ENCODE measurements at places on chromosomes 6 and 20.
A peak's percentile ranks its signal among the peaks of the same experiment; 100 is the strongest.

DNA sequence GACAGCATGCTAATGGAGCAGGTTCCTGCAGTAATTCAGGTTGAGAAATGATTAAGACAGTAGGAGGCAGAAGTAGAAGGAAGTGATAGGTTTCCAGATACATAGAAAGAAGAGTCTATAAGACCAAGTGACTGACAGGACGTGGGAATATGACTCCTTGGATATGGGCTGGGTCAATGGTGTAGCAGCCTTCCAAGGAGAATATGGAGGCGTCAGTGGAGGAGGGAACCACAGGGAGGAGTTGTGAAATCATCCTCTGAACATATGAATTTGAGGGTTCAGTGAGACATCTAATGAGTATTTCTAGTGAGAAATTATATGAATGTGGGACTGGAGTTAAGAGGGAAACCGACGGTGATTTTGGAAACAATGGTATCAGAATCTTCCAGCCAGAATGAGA lies 43.3 kb downstream of the NUDT3 start:
- H3K27ac ChIP-seq: no peak overlapping the region
- peaks cover 29% of the 10 kb centered on the region for H3K4me1 ChIP-seq

GRCh38 chr6:15904651-15905376 lies 224.1 kb upstream of the MYLIP start:
- no peak for DNase-seq
- peaks cover 38% of the 10 kb centered on the region for H3K4me1 ChIP-seq
- no peaks in the 10 kb centered on the region for H3K27me3 ChIP-seq
- H3K4me3 ChIP-seq: no peak overlapping the region
- H3K27ac ChIP-seq: no peak overlapping the region

DNA sequence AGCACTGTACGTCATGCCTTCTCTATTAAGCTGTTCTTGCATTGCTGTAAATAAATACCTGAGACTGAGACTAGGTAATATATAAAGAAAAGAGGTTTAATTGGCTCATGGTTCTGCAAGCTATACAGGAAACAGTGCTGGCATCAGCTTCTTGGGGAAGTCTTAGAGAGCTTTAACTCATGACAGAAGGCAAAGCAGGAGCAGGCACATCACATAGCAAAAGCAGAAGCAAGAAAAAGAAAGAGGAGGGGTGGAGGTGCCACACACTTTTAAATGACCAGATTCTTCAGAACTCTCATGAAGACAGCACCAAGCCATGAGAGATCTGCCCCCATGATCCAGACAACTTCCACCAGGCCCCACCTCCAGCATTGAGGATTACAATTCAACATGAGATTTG lies 30.1 kb downstream of the CYB5R4 start:
- DNase-seq: no peak
- no peaks in the 10 kb centered on the region for H3K27me3 ChIP-seq
- no peak overlapping the region for H3K27ac ChIP-seq
- H3K4me3 ChIP-seq: no peak overlapping the region
- H3K4me1 ChIP-seq: peaks cover under 1% of the 10 kb centered on the region

- no peaks in the 10 kb centered on the region for H3K4me1 ChIP-seq
- no peak overlapping the region for H3K27ac ChIP-seq
- H3K27me3 ChIP-seq: no peaks in the 10 kb centered on the region
- no peak for DNase-seq
- H3K4me3 ChIP-seq: no peak overlapping the region
Observed at GRCh38 chr20:37871751-37872150, 31.2 kb upstream of the VSTM2L start.

- no peaks in the 10 kb centered on the region for H3K36me3 ChIP-seq
- peaks cover 10% of the 10 kb centered on the region for H3K27me3 ChIP-seq
- DNase-seq: no peak
- no peaks in the 10 kb centered on the region for H3K4me1 ChIP-seq
Observed at GRCh38 chr6:39602601-39603519, 122.3 kb downstream of the KIF6 start.

GRCh38 chr20:32007787-32008616 lies 2.2 kb upstream of the CCM2L start:
- peaks cover 13% of the 10 kb centered on the region for H3K27me3 ChIP-seq
- H3K4me3 ChIP-seq: no peak overlapping the region
- no peak overlapping the region for H3K27ac ChIP-seq
- no peaks in the 10 kb centered on the region for H3K36me3 ChIP-seq
- DNase-seq: no peak
- no peaks in the 10 kb centered on the region for H3K4me1 ChIP-seq

GRCh38 chr6:138196122-138196738 lies 22.1 kb downstream of the PBOV1 start:
- H3K36me3 ChIP-seq: no peaks in the 10 kb centered on the region
- no peak overlapping the region for H3K27ac ChIP-seq
- H3K27me3 ChIP-seq: peaks cover 11% of the 10 kb centered on the region

GRCh38 chr6:143695969-143696663 lies 18.4 kb downstream of the PHACTR2 start:
- no peak overlapping the region for H3K27ac ChIP-seq
- no peak overlapping the region for H3K4me3 ChIP-seq
- H3K27me3 ChIP-seq: no peaks in the 10 kb centered on the region
- H3K36me3 ChIP-seq: no peaks in the 10 kb centered on the region

DNA sequence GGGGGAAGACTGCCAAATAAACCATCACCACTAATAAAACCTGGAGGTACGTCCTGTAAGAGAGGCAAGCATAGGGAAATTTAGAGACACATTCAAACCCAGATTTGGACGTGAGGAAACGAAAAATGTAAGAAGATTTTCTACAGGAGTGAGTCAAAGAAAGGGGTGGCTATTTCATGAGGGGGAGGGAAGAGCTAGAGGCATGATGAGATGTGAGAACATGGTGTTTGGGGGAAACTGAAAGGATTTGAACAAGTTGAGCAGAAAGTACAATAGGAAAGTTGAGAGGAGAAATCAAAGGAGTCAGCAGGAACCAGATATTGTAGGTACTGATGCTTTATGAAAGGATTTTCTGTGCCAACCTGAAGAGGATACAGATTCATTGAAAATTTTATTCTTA lies 179.1 kb upstream of the HS3ST5 start:
- no peaks in the 10 kb centered on the region for H3K4me1 ChIP-seq
- no peaks in the 10 kb centered on the region for H3K36me3 ChIP-seq
- H3K27ac ChIP-seq: no peak overlapping the region
- no peak for DNase-seq

- H3K27me3 ChIP-seq: no peaks in the 10 kb centered on the region
- peaks cover 2% of the 10 kb centered on the region for H3K4me1 ChIP-seq
- no peaks in the 10 kb centered on the region for H3K36me3 ChIP-seq
- H3K27ac ChIP-seq: no peak overlapping the region
- DNase-seq: no peak
Observed at GRCh38 chr6:153090241-153090930, 40.7 kb downstream of the RGS17 start.

GRCh38 chr6:165920896-165921671 lies 246.6 kb downstream of the TBXT start:
- no peaks in the 10 kb centered on the region for H3K4me1 ChIP-seq
- no peak for DNase-seq
- peaks cover 12% of the 10 kb centered on the region for H3K27me3 ChIP-seq
- H3K4me3 ChIP-seq: no peak overlapping the region
- no peak overlapping the region for H3K27ac ChIP-seq

GRCh38 chr6:15947923-15948322 lies 181.0 kb upstream of the MYLIP start:
- H3K27me3 ChIP-seq: peaks cover 3% of the 10 kb centered on the region
- DNase-seq: no peak
- no peak overlapping the region for H3K4me3 ChIP-seq

- DNase-seq: no peak
- H3K27me3 ChIP-seq: peaks cover 12% of the 10 kb centered on the region
- H3K27ac ChIP-seq: no peak overlapping the region
- H3K4me3 ChIP-seq: no peak overlapping the region
- no peaks in the 10 kb centered on the region for H3K36me3 ChIP-seq
- no peaks in the 10 kb centered on the region for H3K4me1 ChIP-seq
Observed at GRCh38 chr6:49513153-49513989, 13.6 kb downstream of the GLYATL3 start.

DNA sequence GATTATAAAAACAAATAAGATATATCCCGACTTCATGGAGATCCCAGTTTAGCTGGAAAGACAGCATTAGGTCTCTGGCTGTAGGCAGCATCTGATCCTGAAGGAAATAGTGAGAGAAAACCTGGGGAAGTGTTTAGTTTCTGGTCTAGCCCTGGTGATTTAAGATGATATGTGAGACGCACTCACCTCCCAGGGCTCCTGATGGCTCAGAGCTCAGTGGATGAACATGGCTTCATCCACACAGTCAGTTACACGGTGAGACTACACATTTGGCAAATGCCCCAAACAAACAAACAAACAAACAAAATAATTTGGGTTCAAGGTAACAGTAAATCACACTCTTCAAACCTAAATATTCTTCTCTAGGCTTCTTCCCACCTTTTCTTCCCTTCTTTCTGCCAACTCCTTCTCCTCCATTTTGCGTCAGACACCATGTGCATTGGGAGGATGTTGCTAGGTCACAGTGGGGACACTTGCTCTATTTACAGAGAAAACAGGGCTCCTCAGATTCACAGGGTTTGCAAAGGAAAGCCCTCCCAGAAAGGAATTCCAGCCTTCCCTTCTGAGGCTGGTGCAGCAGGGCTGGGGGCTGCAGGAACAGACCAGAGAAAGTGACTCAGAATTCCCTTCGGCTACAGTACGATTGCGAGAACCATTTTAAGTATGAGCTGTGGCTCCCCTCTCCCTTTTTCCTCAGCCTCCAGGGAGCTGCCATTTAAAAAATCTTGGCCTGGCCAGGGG lies 59.6 kb upstream of the SALL4 start:
- H3K36me3 ChIP-seq: no peaks in the 10 kb centered on the region
- no peak for DNase-seq
- H3K27me3 ChIP-seq: peaks cover 18% of the 10 kb centered on the region
- H3K27ac ChIP-seq: no peak overlapping the region

DNA sequence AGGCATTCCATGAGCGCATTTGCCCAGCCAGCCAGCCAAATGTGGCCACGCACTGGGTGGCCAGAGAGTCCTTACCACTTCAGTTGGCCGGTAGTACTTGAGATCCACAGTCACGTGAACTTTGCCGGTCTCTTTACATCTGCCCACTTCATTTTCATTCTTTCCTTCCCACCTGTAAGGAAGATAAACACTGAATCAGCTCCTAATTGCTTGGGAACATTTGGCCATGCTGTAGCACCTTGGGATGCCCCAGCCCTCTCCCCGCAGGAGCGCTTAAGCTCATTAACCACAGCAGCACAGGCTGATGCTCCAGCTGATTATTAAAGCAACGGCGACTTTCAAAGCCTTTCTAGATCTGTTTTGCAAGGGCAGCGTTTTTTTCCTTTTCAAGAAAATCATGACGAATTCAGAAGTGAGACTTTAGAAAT lies 116.6 kb downstream of the FOXC1 start:
- no peak overlapping the region for H3K27ac ChIP-seq
- H3K27me3 ChIP-seq: no peaks in the 10 kb centered on the region
- peaks cover 20% of the 10 kb centered on the region for H3K36me3 ChIP-seq
- H3K4me1 ChIP-seq: no peaks in the 10 kb centered on the region

DNA sequence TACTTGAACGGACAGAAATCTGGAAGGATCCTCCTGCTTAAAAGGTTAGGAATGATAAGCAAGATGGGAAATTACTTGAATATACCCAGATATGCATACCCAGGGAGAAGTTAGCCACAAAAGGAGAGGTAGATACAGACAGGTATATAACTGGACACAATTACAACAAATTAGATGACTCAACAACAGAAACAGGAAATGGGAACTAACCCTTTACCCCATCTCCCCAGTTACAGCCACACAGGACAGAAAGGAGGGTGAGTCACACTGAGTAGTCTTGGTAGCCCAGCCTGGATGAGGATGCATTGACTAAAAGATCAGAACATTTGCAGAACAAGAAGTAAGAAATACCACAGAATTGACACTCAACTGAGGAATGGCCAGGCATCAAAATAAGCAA lies 61.2 kb downstream of the C6orf52 start:
- H3K4me1 ChIP-seq: peaks cover 6% of the 10 kb centered on the region
- no peaks in the 10 kb centered on the region for H3K36me3 ChIP-seq
- no peak overlapping the region for H3K4me3 ChIP-seq
- H3K27me3 ChIP-seq: peaks cover 5% of the 10 kb centered on the region
- H3K27ac ChIP-seq: no peak overlapping the region

DNA sequence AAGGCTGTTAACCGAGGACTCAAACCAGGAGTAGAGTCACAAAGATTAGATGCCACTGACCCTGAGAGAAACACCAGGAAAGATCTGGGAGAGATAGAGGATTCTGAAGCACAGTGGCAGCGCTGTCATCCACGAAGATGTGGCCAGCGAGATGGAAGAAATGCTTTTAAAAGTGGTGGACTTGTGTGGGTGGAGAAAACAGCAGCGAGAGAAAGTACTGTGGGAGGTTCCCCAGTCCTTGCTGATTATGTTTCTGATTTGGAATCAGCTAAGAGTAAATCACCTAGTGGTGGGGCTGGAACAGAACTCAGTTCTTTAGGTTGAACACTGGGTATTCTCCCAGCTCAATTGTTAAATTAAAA lies 435 bp upstream of the ZNF322 start:
- H3K4me3 ChIP-seq: peak overlapping the region; percentile 83
- peaks cover 24% of the 10 kb centered on the region for H3K4me1 ChIP-seq
- H3K36me3 ChIP-seq: peaks cover 16% of the 10 kb centered on the region
- H3K27ac ChIP-seq: peak overlapping the region; percentile 74
- DNase-seq: peak; percentile 13
- H3K27me3 ChIP-seq: peaks cover 19% of the 10 kb centered on the region

DNA sequence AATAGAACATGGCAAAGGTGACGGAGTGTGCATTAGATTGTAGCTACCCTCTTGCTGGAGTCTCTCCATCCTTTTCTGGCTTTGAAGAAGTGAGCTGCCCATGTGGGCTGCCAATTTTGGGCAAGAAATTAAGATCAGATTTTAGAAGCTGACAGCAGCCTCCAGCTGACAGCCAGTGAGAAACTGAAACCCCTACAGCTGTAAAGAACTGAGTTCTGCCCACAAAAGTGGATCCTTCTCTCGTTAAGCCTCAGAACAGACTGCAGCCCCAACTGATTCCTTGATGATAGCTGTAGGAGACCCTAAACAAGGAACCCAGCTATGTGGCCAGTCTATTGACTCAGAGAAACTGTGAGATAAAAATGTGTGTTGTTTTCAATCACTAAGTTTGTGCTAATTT lies 134.1 kb downstream of the CD109 start:
- no peaks in the 10 kb centered on the region for H3K27me3 ChIP-seq
- no peak overlapping the region for H3K27ac ChIP-seq
- no peak for DNase-seq
- no peaks in the 10 kb centered on the region for H3K4me1 ChIP-seq
- H3K4me3 ChIP-seq: no peak overlapping the region

GRCh38 chr20:58650181-58650775 lies 805 bp upstream of the STX16 start:
- H3K4me1 ChIP-seq: peaks cover 35% of the 10 kb centered on the region
- H3K27ac ChIP-seq: peak overlapping the region; percentile 99
- peak; percentile 57 for DNase-seq
- H3K4me3 ChIP-seq: peak overlapping the region; percentile 99
- peaks cover 20% of the 10 kb centered on the region for H3K36me3 ChIP-seq
- H3K27me3 ChIP-seq: no peaks in the 10 kb centered on the region

GRCh38 chr20:20411402-20411801 lies 43.5 kb downstream of the INSM1 start:
- H3K4me1 ChIP-seq: peaks cover 42% of the 10 kb centered on the region
- no peak for DNase-seq
- H3K27ac ChIP-seq: peak overlapping the region; percentile 88
- peak overlapping the region; percentile 67 for H3K4me3 ChIP-seq
- H3K36me3 ChIP-seq: peaks cover 10% of the 10 kb centered on the region

- H3K4me3 ChIP-seq: no peak overlapping the region
- no peak for DNase-seq
- no peaks in the 10 kb centered on the region for H3K27me3 ChIP-seq
- H3K36me3 ChIP-seq: peaks cover 53% of the 10 kb centered on the region
- peak overlapping the region; percentile 62 for H3K27ac ChIP-seq
Observed at GRCh38 chr20:31560746-31561598, 44.1 kb upstream of the ID1 start.
